NCI-H460 (cell line): ENCODE measurements at places on chromosomes 3 and 15. TPM values are rescaled to one million over a fixed set of nuclear protein-coding genes. Genes with fewer than 3 reads are reported as not detected.

GATA2 gene
- total RNA-seq, result 7.0 and 7.1 TPM in 2 replicates

ERICH6 gene
- not detected in 2 replicates for total RNA-seq

NR2E3 gene
- 0.23 and 0.37 TPM in 2 replicates for total RNA-seq

LMAN1L gene
- total RNA-seq, result not detected in 2 replicates
